ENCODE measurements at places on chromosomes 16 and 17.

DNA sequence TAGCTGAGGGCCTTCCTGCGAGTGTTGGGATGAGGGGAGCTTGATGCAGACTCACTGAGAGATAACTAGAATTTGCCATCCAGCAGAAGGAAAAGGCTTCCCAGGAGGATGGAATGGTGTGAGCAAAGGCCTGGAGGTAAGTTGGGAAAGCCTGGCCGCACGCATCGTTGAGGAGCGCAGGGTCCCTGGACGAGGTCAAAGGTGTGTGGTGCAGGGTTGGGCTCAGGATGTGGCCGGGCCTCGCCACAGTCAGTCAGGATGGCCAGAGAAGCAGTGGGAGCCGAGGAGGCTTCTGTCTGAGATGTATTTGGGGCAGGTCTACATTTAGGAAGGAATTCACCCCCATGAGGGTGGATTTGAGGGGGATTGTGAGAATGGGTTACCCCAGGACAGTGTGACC lies 16.4 kb downstream of the DRC3 start:
- H3K27me3 ChIP-seq: no peaks in the 10 kb centered on the region
- DNase-seq: no peak
- no peak overlapping the region for H3K4me3 ChIP-seq
- no peak overlapping the region for H3K27ac ChIP-seq
- no peaks in the 10 kb centered on the region for H3K36me3 ChIP-seq
- no peaks in the 10 kb centered on the region for H3K4me1 ChIP-seq

- DNase-seq: peak; percentile 53
- H3K27me3 ChIP-seq: no peaks in the 10 kb centered on the region
- no peak overlapping the region for H3K4me3 ChIP-seq
- no peaks in the 10 kb centered on the region for H3K36me3 ChIP-seq
Observed at GRCh38 chr16:72934636-72935403, 113.1 kb downstream of the ZFHX3 start.

GRCh38 chr17:39555368-39555767 lies 52.4 kb downstream of the NEUROD2 start:
- no peaks in the 10 kb centered on the region for H3K27me3 ChIP-seq
- peaks cover 78% of the 10 kb centered on the region for H3K36me3 ChIP-seq
- DNase-seq: no peak

DNA sequence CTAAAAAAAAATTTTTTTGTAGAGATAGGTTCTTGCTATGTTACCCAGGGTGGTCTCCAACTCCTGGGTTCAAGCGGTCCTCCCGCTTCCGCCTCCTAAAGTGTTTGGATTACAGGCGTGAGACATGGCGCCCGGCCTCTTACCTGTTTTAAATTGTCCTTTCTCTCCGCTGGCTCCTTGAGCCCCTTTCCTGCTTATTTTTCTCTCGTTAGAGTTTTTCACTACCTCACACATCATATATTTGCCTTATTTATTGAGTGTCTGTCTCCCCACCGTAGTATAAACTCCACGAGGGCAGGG lies 760 bp upstream of the SEC14L5 start:
- DNase-seq: no peak
- H3K27me3 ChIP-seq: no peaks in the 10 kb centered on the region
- H3K36me3 ChIP-seq: no peaks in the 10 kb centered on the region
- H3K4me1 ChIP-seq: peaks cover 11% of the 10 kb centered on the region
- H3K4me3 ChIP-seq: peak overlapping the region; percentile 50

GRCh38 chr17:36978810-36979564 lies 30.2 kb downstream of the AATF start:
- H3K27me3 ChIP-seq: no peaks in the 10 kb centered on the region
- DNase-seq: no peak
- no peaks in the 10 kb centered on the region for H3K36me3 ChIP-seq
- H3K27ac ChIP-seq: no peak overlapping the region

Data from gastrocnemius medialis (tissue), 4 donors.